ENCODE measurements at places on chromosomes 1 and 21. TPM values are rescaled to one million over a fixed set of nuclear protein-coding genes. Genes with fewer than 3 reads are reported as not detected.

DNA sequence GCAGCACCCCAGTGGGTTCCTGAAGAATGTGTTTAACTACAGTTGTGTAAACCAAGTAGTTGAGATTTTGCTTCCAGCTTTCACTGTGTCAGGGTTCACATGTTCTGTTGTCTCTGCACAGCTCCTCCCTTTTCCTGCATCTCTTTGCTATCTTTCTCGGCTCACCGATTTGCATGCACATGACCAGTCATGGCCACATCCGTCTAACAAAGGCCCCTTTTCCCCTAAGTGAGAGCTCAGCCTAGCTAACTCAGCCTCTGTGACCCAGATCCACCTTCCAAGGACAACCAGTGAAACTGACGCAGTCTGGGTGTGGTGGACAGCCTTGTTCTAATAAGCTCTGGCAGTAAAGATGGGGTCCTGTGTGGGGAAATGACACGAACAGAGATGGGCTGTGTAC lies 101.1 kb downstream of the ZP4 start:
- no peaks in the 10 kb centered on the region for H3K4me1 ChIP-seq
- no peaks in the 10 kb centered on the region for H3K27me3 ChIP-seq
- no peak overlapping the region for H3K27ac ChIP-seq

DNA sequence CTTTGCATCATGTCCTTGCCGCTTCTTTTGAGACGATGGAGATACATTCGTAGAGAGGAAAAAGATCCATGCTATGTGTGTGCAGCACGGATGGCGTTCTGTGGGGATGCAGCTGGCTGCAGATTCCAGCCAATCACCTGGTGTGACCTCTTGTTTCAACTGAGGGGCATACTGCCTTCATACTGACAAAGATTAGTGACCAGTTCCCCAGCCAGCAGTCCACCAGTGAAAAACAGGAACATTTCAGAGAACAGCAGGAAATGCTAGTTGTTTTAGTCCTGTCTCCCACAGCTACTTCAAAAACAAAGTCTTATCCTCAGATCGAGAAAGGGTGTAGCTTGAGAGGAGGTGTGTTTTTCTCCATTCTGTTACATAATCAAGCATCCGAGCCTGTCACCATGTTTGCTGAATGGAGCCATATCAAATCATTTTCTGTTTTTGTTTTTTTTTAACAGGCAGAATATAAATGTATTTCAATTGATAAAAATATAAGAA lies 255.7 kb upstream of the FMN2 start:
- no peaks in the 10 kb centered on the region for H3K4me1 ChIP-seq
- no peak overlapping the region for H3K27ac ChIP-seq
- no peaks in the 10 kb centered on the region for H3K27me3 ChIP-seq
- no peak for DNase-seq
- H3K4me3 ChIP-seq = no peak overlapping the region
- H3K36me3 ChIP-seq = no peaks in the 10 kb centered on the region

- H3K27me3 ChIP-seq = no peaks in the 10 kb centered on the region
- no peak overlapping the region for H3K4me3 ChIP-seq
- H3K4me1 ChIP-seq = no peaks in the 10 kb centered on the region
- no peak overlapping the region for H3K27ac ChIP-seq
Measured at GRCh38 chr1:23704834-23705495, 13.4 kb downstream of the RPL11 start.

DNA sequence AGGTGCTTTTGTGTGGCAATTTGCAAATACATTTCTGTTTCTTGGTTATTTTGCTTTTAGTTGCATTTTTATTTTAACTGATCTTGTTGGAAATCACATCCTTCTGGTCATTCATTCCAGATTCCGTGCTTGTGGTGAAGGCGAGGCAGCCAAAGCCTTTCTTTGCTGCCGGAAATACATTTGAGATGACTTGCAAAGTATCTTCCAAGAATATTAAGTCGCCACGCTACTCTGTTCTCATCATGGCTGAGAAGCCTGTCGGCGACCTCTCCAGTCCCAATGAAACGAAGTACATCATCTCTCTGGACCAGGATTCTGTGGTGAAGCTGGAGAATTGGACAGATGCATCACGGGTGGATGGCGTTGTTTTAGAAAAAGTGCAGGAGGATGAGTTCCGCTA lies 34.8 kb upstream of the CD101 start:
- H3K4me1 ChIP-seq = peaks cover 9% of the 10 kb centered on the region
- H3K4me3 ChIP-seq = no peak overlapping the region
- no peaks in the 10 kb centered on the region for H3K27me3 ChIP-seq
- no peak overlapping the region for H3K27ac ChIP-seq

GRCh38 chr1:159188375-159188788 lies 16.3 kb upstream of the ACKR1 start:
- H3K27ac ChIP-seq = no peak overlapping the region
- DNase-seq = peak; percentile 5
- H3K36me3 ChIP-seq = no peaks in the 10 kb centered on the region

- H3K4me1 ChIP-seq = no peaks in the 10 kb centered on the region
- H3K27me3 ChIP-seq = no peaks in the 10 kb centered on the region
- no peak overlapping the region for H3K4me3 ChIP-seq
- H3K36me3 ChIP-seq = no peaks in the 10 kb centered on the region
Measured at GRCh38 chr1:235614442-235614954, 35.1 kb downstream of the GNG4 start.

- H3K27me3 ChIP-seq = no peaks in the 10 kb centered on the region
- no peak overlapping the region for H3K4me3 ChIP-seq
- no peak for DNase-seq
Measured at GRCh38 chr1:193514397-193514796, 328.0 kb upstream of the B3GALT2 start.

GRCh38 chr1:41607808-41608207 lies 123.3 kb upstream of the EDN2 start:
- H3K4me1 ChIP-seq = no peaks in the 10 kb centered on the region
- no peak overlapping the region for H3K4me3 ChIP-seq
- DNase-seq = no peak
- H3K27ac ChIP-seq = no peak overlapping the region

The ITGB2 gene
- total RNA-seq = 291 TPM

- peak overlapping the region; percentile 19 for H3K27ac ChIP-seq
- no peaks in the 10 kb centered on the region for H3K27me3 ChIP-seq
- H3K4me3 ChIP-seq = no peak overlapping the region
- no peak for DNase-seq
- no peaks in the 10 kb centered on the region for H3K36me3 ChIP-seq
Measured at GRCh38 chr1:222772996-222773379, 36.0 kb downstream of the FAM177B start.

DNA sequence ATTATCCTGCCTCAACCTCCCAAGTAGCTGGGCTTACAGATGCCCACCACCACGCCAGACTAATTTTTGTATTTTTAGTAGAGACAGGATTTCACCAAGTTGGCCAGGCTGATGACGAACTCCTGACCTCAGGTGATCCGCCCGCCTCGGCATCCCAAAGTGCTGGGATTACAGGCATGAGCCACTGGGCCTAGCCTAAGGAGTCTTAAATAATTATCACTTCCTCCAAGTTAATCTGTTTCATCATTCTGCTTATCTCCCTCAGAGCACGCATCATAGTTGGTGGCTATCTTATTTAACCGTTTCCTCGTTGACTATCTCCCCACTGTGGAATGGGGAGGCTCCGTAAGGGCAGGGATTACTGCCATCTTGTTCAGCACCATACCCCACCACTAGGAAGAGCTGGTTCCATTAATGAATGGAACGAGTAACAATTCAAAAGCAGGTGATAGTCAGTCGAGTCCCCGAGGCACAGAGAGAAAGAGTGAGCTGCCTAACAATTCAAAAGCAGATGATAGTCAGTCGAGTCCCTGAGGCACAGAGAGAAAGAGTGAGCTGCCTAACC lies 52.7 kb downstream of the GLUL start:
- no peak overlapping the region for H3K4me3 ChIP-seq
- H3K27me3 ChIP-seq = no peaks in the 10 kb centered on the region
- no peak overlapping the region for H3K27ac ChIP-seq
- no peak for DNase-seq

- H3K27me3 ChIP-seq = peaks cover 83% of the 10 kb centered on the region
- H3K27ac ChIP-seq = no peak overlapping the region
- H3K4me3 ChIP-seq = no peak overlapping the region
- H3K36me3 ChIP-seq = no peaks in the 10 kb centered on the region
- DNase-seq = no peak
Measured at GRCh38 chr21:33021667-33022066, 4.1 kb upstream of the OLIG2 start.

DNA sequence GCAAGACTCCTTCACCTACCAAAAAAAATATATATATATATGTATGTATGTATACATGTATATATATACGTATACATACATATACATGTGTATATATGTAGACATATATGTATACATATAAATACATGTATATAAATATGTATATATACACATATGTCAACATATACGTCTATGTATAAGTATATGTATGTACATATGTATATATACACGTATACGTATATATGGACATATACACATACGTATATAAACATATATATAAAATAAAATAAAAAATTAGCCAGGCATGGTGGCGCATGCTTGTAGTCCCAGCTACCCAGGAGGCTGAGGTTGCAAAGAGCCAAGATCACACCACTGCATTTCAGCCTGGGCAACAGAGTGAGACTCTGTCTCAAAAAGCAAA lies 31.6 kb downstream of the BRWD1 start:
- no peak overlapping the region for H3K4me3 ChIP-seq
- no peaks in the 10 kb centered on the region for H3K4me1 ChIP-seq
- H3K27ac ChIP-seq = no peak overlapping the region
- no peak for DNase-seq
- no peaks in the 10 kb centered on the region for H3K27me3 ChIP-seq
- peaks cover 3% of the 10 kb centered on the region for H3K36me3 ChIP-seq

The VCAM1 gene
- total RNA-seq = 0.12 TPM

DNA sequence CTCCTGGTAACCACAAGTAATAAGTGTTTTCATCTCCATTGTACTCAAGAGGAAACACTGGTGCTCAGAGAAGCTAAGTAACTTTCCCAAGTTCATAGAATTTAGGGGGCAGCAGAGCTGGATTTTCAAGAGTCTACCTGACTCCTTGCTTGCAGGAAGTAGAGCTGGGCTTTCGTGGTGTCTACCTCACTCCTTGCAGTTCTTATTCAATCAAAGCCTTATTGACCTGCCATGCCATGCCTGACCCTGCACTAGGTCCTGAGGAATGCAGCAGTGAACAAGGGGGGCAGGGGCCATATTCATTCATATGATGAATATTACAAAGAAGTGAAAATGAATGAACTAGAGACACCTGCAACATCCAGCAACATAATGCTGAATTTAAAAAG lies 93.3 kb downstream of the GLIS1 start:
- no peak for DNase-seq
- no peak overlapping the region for H3K4me3 ChIP-seq
- H3K27ac ChIP-seq = no peak overlapping the region
- peaks cover 2% of the 10 kb centered on the region for H3K27me3 ChIP-seq

- H3K4me3 ChIP-seq = no peak overlapping the region
- no peaks in the 10 kb centered on the region for H3K27me3 ChIP-seq
- no peak for DNase-seq
- no peaks in the 10 kb centered on the region for H3K4me1 ChIP-seq
- H3K27ac ChIP-seq = no peak overlapping the region
Measured at GRCh38 chr21:40165773-40166070, 298.5 kb downstream of the PCP4 start.

DNA sequence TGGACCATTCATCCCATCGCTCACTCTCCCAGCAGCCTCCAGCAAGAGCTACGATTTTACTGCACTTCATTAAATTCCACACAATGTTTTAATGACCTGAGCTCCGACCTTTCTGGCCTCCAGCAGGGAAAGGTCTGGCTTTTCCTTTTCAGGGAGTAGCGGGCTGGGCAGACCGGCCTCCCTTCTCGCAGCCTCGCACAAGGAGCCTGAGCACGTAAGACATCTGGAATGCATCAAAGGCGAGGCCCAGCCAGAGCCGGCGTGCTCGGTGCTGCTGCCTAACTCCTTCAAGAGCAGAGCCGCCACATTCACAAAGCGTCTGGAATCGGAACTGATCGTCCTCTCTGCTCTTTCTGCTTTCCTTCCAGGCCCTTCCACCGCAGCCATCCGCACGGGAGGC lies 32.5 kb upstream of the FHAD1 start:
- no peaks in the 10 kb centered on the region for H3K36me3 ChIP-seq
- no peak for DNase-seq
- no peak overlapping the region for H3K4me3 ChIP-seq
- H3K4me1 ChIP-seq = no peaks in the 10 kb centered on the region
- no peaks in the 10 kb centered on the region for H3K27me3 ChIP-seq

DNA sequence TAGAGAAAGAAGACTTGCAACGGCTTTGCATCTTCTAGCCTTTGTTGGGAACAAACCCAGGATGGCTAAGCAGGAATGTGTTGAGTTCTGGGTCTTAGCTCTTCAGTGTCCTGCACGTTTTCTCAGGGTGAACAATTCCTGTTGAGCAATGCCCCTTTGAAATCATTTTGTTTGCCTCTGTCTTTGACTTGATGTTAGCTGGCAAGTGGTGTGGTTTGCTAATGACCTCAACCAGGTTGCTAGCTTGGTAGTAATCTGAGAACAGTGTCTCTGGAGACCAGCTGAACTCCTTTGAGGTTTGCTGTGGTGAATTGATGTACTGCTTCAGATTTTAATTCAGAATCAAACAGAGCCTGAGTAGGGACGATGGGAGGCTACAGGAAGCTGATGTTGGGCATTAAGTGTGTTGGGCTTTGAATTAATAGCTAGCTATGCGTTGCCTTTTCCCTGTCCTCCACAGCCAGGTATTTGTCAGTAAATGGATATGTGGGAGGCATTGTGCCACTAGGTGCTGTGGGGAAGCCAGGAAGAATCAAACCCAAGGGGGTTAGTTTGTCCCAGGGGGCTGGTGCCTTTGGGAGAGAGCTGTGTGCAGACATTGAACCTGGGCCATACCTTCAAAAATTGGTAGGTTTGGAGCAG lies 23.3 kb upstream of the SRSF10 start:
- no peak overlapping the region for H3K4me3 ChIP-seq
- H3K27ac ChIP-seq = no peak overlapping the region
- no peak for DNase-seq
- no peaks in the 10 kb centered on the region for H3K4me1 ChIP-seq
- H3K27me3 ChIP-seq = no peaks in the 10 kb centered on the region

The ARHGEF10L gene
- total RNA-seq = 0.22 TPM

The PRDM15 gene
- 17.8 TPM for total RNA-seq

GRCh38 chr21:35044128-35044527 lies 5.0 kb downstream of the RUNX1 start:
- peak overlapping the region; percentile 5 for H3K4me3 ChIP-seq
- no peak for DNase-seq
- H3K4me1 ChIP-seq = peaks cover 67% of the 10 kb centered on the region
- H3K36me3 ChIP-seq = no peaks in the 10 kb centered on the region
- H3K27ac ChIP-seq = peak overlapping the region; percentile 86

- DNase-seq = no peak
- H3K27me3 ChIP-seq = no peaks in the 10 kb centered on the region
- H3K4me1 ChIP-seq = peaks cover 25% of the 10 kb centered on the region
- H3K36me3 ChIP-seq = no peaks in the 10 kb centered on the region
Measured at GRCh38 chr1:3368711-3369445, 85.6 kb upstream of the ARHGEF16 start.

GRCh38 chr1:39500862-39501389 lies 9.5 kb downstream of the BMP8A start:
- no peaks in the 10 kb centered on the region for H3K4me1 ChIP-seq
- H3K36me3 ChIP-seq = no peaks in the 10 kb centered on the region
- no peak overlapping the region for H3K4me3 ChIP-seq
- DNase-seq = no peak

The GBP4 gene
- total RNA-seq = 24.9 TPM
